Testis (tissue), 5 donors: ENCODE measurements at places on chromosomes 11 and 22. TPM values are rescaled to one million over a fixed set of nuclear protein-coding genes. Genes with fewer than 3 reads are reported as not detected.

Gene TMA7B
- not detected for polyA plus RNA-seq

DNA sequence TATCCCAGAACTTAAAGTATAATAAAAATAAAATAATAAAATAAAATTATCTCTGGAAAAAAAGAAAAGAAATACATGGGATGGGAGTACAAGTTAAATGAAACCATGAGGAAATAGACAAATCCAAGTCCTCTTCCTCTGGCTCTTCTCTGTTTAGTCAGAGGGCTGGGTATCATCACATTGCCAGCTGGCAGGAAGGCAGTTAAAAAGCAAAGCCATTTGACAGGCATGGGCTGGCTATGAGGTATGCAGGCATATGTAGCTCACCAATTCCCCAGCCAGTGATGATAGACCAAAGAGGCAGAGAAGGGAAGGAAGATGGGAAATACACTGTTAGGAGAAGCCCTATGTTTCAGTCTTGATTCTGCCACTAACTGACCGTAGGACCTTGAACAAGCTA is 6.5 kb downstream of the LYVE1 start:
- no peak for DNase-seq
- no peak overlapping the region for H3K4me3 ChIP-seq
- no peak overlapping the region for H3K27ac ChIP-seq
- no peaks in the 10 kb centered on the region for H3K4me1 ChIP-seq

GRCh38 chr11:86990515-86990914 is 35.3 kb upstream of the FZD4 start:
- H3K4me3 ChIP-seq: no peak overlapping the region
- no peaks in the 10 kb centered on the region for H3K27me3 ChIP-seq
- DNase-seq: no peak
- peaks cover 5% of the 10 kb centered on the region for H3K4me1 ChIP-seq

- H3K36me3 ChIP-seq: no peaks in the 10 kb centered on the region
- no peak overlapping the region for H3K4me3 ChIP-seq
- DNase-seq: peak; percentile 37
- peaks cover 9% of the 10 kb centered on the region for H3K4me1 ChIP-seq
These were observed 950 bp downstream of the FERMT3 start for GRCh38 chr11:64207256-64208085.

Gene RIC3
- polyA plus RNA-seq: 18.7 TPM

DNA sequence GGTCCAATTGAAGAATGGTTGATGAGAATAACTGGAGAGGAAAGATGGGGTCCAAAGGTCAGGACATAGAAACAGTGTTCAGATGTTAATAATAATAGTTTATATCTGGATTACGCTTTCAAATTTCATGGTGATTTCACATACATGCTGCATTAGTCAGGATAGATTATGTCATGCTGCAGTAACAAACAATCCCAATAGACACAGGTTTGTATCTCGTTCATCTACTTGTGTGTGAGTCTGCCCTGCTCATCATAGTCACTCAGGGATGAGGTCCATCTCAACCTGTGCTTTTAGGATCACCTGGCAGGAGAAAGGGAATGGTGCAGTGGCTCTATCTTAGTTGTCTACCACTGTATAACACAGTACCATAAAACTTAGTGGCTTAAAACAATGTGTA is 48.0 kb upstream of the PLET1 start:
- H3K4me1 ChIP-seq: no peaks in the 10 kb centered on the region
- DNase-seq: no peak
- H3K4me3 ChIP-seq: no peak overlapping the region

Gene IGLL1
- polyA plus RNA-seq: 36.9 TPM

DNA sequence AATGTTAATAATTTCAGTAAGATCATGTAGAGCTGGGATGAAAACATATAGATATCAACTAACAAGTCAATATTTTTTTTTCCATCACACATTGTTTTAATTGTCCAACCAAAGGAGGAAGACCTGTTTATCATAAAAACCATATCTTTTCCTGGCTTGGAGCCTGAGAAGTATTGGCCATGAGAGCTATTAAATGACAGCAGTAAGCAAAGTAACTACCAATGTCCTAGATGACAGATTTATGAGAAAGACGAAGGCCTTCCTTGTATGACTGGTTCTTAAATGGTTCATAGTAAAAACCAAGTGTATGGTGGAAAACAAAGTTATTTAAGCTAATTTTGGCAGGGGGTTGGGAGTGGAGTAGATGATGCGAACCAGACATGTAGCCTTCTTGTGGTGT is 1147.1 kb upstream of the TENM4 start:
- no peaks in the 10 kb centered on the region for H3K36me3 ChIP-seq
- no peak overlapping the region for H3K27ac ChIP-seq
- no peak for DNase-seq
- no peak overlapping the region for H3K4me3 ChIP-seq
- H3K27me3 ChIP-seq: no peaks in the 10 kb centered on the region
- H3K4me1 ChIP-seq: no peaks in the 10 kb centered on the region

Gene VSIG2
- 4.4 TPM for polyA plus RNA-seq

DNA sequence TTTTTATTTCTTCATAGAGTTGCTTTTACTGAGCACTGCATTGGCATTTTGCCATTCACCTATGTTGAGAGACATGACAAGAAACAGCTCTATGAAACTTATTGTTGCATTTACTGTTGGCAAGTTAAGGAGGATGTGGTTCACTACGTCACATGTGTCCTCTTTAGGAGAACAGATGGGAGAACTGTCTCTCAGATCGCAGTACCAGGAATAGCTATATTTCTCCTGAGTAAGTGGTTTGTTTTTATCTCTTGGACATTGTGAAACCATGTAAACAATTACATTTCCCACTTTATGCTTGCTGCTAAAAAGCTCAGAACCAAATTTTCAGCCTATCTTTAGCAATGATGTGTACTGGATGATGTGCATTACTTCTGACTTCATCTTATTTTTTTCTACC is 34.8 kb upstream of the PSMA1 start:
- H3K27ac ChIP-seq: no peak overlapping the region
- no peak overlapping the region for H3K4me3 ChIP-seq
- H3K27me3 ChIP-seq: no peaks in the 10 kb centered on the region
